ENCODE measurements at places on chromosomes 4 and X.

DNA sequence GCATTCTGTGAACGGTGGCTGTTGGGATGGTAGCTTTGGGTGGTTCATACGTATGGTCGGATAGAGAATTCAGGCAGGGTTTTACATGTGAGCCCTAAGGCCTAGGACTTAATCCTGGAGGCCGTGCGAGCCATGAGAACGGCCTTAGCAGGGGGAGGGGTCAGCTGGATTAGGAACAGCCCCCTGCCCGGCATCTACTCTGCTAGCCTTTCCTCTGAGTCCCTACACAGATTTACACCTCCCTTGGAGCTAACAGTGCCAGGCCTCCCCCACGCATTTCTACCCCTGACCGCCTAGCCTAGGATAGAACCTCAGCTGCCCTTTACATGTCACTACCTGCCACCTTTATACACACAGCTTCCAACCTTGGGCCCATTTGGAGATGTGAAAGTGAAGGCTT is 7.1 kb downstream of the PRAF2 start:
- DNase-seq = no peak

GRCh38 chrX:70509078-70509477 is 64.4 kb downstream of the DLG3 start:
- no peak for DNase-seq

GRCh38 chrX:20320461-20321159 is 53.9 kb upstream of the RPS6KA3 start:
- DNase-seq = no peak

DNA sequence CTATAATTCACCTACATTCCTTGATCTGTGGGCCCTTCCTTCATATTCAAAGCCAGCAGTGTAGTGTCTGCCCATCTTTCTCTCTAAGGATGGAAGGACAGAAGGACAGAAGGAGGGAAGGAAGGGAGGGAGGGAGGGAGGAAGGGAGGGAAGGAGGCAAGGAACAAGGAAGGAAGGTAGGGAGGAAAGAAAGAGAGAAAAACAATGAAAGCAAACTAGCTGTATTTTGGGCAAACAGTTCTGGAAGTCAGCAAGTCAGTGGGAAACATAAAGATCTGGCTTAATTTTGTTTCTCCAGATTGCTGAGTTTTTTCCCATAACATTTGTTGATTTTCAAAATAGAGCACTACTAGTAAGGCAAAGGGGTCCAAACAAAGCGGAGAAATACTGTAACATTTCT is 555.2 kb upstream of the EPHA5 start:
- no peak for DNase-seq

All from thyroid gland (tissue), 4 donors.